ENCODE measurements at places on chromosomes 13 and 19. TPM values are rescaled to one million over a fixed set of nuclear protein-coding genes. Genes with fewer than 3 reads are reported as not detected.

- DNase-seq: no peak
These were observed 45.3 kb downstream of the NWD1 start for GRCh38 chr19:16764793-16765433.

DNA sequence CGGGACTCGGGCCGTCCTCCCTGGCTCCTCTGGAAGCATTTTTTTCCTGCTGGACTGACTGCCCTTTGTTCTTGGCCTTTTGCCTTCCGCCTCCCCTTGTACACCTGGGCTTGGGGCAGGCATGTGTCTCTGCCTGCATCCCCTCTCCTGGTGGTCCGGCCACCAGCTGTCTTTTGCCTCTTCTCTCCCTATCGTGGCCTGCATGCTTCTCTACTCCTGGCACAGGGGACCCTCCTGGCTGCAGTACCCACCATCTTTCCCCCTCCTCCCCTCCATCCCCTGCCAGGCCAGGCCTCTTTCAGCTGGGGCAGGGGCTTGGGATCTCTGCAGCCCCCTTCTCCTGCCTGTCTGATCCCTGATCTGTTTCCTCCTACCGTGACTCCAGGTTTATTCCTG is 12.1 kb downstream of the WTIP start:
- DNase-seq: no peak

Gene FPR1
- total RNA-seq: not detected

- DNase-seq: peak; percentile 8
These were observed 86.1 kb downstream of the FRY start for GRCh38 chr13:32117701-32118100.

DNA sequence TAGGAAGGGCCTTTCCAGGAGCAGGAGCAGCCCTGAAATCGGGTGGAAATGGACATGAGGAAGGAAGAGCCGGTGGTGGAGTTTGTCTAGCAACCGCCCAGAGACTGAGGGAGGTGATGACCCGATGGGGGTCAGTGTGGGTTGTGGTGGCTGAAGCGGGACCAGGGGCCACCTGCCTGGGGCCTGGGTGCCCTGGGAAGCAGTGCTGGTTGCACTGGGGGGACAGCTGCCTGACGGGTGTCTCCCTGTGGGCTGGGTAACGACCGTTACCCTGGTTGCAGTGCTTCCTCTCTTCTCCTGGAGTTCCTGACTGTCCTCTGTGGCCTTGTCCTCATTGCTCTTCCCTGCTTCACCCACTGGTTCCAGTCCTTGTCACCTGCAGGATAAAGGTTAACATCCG is 13.0 kb downstream of the ZNF536 start:
- no peak for DNase-seq

DNA sequence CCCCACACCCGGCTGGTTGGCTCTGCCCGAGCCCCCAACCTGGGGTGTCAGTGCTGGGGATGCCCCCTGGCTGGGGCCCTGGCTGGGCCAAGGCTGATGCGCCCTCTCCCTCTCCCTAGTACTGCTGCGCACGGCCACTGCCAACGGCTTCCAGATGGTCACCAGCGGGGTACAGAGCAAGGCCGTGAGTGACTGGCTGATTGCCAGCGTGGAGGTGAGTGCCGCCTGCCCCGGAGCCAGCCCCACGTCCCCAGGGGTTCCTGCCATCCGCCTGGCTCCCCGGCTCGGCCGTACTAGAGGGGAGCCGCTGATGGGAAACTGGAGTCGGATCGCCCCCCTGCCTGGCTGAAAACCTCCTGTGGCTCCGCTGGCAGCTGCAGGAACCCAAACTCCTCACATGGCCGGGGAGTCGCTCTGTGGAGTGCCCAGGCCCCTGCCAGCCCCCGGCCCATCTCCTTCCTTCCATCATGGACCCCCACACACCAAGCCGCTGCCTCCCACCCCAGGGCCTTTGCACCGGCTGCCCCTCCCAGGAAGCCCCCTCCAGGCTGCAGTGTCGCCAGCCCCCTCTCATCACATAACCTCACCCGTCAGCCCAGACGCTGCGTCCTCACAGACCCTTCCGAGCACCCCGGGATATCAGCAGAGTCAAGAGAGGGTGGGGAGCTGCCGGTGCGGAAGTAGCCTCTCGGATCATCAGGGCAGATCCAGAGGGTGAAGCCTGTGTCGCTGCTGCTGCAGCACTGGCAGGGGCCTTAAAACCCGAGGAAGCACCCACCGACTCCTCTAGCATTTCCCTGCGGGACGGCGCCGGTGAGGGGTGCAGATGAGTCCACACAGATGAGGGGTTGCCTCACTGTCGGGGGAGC is 10.6 kb downstream of the NCLN start:
- DNase-seq: no peak

All from IMR-90 (cell line).